ENCODE measurements at places on chromosomes 3 and 15.

- DNase-seq = peak; percentile 60
Observed at GRCh38 chr3:21752749-21753347, 1.8 kb upstream of the ZNF385D start.

GRCh38 chr3:144516026-144516425, 544.4 kb downstream of the DIPK2A start:
- no peak for DNase-seq

- no peak for DNase-seq
Observed at GRCh38 chr3:34686541-34686940, 888.1 kb downstream of the PDCD6IP start.

DNA sequence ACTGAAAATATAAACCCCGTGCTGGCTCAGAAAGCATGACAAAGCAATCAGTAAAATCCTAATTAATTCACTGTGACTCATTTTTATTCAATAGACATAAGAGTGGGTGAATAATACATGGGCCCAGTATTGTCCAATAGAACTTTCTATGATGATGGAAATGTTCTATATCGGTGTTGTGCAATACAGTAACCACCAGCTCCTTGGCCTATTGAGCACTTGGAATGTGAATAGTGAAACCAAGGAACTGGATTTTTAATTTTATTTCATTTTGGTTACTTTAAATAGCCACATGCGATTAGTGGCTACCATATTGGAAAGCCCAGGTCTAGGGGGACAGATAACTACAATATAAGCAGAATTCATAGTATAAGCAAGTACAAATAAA, 69.8 kb upstream of the PPP2R3A start:
- DNase-seq = no peak

DNA sequence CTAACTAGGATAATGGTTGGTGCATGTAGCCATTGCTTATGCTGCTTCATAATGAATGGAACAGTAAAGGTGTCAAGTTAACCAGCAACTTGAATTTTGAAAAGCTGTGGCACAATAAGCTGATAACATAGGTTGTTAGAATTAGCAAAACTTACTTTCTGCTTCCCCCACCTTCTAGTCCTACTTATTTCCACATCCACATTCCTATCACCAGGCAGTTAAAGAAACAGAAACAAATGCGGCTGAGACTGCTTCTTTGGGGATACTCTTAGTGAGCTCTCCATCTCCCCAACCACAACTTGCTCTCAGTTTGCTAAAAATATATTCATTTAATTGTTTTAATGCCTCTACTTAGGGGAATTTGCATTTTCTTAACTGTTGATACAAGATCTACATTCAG, 215.1 kb downstream of the TIGIT start:
- no peak for DNase-seq

DNA sequence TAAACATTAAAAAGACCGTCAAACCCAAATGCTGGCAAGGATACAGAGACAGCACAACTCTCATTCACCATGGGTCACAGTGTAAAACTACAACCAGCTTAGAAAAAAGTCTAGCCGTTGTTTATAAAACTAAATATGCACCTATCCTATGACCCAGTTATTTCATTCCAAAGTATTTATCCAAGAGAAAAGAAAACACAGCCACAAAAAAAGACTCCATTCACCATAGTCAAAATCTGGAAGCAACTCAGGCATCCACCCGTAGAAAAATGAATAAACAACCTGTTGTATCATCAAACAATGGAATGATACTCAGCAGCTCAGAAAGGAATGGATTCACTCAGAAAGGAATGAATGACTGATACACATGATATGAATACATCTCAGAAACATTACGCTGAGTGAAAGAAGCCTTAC, 28.6 kb downstream of the PLD1 start:
- no peak for DNase-seq

- DNase-seq = no peak
Observed at GRCh38 chr15:23074684-23075083, 35.3 kb upstream of the TUBGCP5 start.

- DNase-seq = no peak
Observed at GRCh38 chr15:38689522-38689921, 124.9 kb upstream of the RASGRP1 start.

- no peak for DNase-seq
Observed at GRCh38 chr3:111764645-111765091, 94.4 kb upstream of the PHLDB2 start.

DNA sequence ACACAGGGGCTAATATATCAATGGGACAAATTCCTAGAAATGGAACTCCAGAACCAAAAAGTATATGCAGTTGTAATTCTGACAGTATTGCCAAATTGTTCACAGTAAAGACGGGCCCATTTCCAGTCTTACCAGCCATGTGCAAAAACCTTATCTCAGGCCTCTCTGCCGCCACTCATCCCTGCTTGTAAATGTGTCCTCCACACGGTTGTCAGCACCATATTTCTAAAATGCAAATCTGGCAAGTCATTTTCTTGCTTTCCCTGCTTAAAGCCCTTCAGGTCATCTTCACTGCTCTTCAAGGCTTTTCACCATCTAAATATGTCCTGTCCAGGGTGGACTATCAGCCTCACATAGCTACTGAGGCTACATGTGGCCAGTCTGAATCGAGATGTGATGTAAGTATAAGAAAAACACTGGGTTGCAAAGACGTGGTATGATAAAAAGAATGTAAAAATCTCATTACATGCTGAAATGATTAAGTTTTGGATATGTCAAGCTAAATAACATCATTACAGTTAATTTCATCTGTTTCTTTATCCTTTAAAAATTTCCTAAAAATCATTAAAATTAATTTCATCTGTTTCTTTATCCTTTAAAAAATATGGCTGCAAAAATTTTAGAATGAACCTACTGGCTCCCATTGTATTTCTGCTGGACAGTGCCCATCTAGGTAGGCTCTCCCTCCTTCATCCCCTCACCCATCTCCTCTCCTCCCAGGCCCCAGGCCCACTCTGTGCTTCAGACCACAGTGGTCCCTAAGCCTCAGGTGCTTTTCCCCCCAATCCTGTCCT, 980 bp downstream of the PARP9 start:
- peak; percentile 32 for DNase-seq

DNA sequence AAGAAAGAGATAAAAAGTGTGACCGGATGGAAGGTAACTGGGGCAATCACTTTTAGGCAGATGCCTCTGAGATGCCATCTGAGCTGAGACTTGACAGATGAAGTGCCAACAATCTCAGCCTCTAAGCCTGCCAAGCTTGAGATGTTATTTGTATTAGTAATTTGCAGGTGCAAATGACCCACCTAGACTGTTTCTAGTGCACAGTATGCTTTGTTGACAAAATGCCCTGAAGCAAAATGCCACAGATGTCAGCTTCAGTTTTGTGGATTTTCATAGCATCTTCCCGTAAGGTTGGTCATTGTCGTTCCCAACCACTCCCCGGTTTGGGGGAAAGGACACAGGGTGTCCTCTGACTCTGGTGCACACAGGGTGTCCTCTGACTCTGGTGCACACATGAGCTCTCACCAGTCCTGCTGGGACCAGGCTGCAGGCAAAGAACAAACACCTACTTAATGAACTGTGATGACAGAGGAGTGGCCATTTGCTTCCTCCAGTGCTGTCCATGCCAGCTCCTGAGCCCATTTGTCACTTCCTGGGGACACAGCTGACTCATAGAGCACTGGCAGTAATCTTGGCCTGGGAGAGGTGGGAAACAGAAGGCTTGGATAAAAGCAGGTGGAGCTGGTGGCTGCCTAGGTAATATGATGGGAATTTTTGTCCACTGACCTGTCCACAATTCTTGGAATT, 16.7 kb upstream of the PPP1R2 start:
- no peak for DNase-seq

DNA sequence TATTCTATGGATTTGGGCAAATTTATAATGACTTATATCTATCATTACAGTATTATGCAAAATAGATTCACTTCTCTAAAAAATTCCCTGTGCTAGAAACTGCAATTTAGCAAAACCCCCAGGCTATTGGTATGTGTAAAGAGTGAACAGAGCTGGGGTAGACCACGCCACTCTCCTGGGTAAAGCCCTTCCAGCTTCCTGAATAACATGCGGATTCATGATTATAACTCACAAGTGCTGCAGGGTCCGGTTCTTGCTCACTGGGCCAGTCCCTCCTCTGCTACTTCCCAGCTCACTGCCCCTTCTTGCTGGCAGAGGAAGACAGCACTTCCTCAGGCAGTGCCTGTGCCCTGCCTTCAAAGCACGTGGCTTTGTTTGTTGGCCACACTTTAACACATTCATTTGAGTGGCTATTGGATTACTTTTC, 4.1 kb downstream of the CD80 start:
- DNase-seq = no peak

DNA sequence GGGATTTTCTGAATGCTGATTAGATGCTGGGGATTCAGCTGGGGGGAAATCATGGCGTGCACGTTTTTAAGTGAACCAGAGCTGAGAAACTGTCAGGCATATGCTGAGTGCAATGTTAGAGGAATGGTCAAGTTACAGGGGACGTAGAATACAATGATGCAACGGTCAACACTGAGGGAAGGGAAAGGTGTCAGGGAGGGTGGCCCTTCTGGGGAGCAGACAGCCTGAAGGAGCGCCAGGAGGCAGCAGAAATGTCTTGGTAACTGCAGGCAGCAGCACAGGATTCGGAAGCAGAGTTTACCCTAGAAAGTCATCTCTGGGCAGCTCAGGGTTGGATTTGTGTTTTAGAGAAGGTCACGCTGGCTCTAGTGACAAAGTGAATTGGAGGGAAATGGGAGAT, 47.6 kb upstream of the RGMA start:
- no peak for DNase-seq

GRCh38 chr15:80815106-80815505, 35.9 kb downstream of the CEMIP start:
- no peak for DNase-seq

GRCh38 chr15:89899295-89899945, 5.6 kb upstream of the AP3S2 start:
- no peak for DNase-seq

DNA sequence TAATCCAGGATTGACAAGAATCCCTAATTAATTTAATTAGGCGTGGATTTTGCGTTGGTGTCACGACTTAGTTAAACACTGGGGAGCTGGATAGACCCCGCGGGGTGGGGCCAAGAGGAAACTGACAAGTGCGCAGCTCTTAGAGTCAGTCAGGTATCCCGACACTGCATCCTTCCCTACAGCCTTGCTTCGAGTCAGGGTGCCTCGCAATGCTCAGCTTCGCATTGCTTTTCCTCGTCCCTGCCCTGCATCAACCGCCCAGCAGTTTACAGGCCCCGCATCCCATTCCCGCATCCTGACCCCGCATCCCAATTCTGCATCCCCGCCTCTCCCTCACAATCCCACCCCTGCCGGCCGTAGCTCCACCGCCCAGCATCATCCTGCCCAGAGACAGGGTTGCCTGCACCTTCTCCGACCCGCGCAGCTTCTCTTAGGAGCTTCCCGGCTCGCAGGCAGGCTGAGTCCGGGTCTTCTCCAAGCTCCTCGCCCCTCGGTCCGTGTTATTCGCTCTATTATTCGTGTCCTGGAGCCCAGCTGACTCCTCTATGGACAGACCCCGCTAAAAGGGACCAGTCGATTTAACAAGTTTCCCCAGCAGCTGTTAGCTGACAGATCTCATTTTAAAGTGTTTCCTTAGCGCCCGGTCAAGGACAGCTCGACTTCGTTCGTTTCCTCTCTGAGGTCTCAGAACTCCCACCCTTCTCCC, 699 bp upstream of the SHOX2 start:
- DNase-seq = peak; percentile 63

- DNase-seq = no peak
Observed at GRCh38 chr3:168824107-168824506, 728.4 kb upstream of the GOLIM4 start.

DNA sequence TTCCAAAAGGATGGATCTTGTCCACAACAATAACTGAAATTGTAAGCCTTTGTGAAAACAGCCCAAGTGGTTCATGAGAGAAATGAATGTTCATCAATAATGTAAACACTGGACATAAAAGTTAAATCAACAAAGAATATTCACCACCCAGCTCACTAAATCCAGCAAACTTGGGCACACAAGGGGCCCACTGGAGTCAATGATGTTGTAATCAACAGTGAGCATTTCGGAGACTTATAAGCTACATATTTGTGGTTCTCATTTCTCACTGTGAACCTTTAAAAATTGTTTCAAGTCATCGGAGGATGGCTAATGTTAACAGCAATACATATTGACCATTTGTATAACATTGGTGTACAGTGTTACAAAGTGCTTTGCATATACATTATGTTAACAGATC, 63.1 kb downstream of the VGLL4 start:
- DNase-seq = no peak

- DNase-seq = no peak
Observed at GRCh38 chr15:38130205-38130567, 122.5 kb upstream of the SPRED1 start.

DNA sequence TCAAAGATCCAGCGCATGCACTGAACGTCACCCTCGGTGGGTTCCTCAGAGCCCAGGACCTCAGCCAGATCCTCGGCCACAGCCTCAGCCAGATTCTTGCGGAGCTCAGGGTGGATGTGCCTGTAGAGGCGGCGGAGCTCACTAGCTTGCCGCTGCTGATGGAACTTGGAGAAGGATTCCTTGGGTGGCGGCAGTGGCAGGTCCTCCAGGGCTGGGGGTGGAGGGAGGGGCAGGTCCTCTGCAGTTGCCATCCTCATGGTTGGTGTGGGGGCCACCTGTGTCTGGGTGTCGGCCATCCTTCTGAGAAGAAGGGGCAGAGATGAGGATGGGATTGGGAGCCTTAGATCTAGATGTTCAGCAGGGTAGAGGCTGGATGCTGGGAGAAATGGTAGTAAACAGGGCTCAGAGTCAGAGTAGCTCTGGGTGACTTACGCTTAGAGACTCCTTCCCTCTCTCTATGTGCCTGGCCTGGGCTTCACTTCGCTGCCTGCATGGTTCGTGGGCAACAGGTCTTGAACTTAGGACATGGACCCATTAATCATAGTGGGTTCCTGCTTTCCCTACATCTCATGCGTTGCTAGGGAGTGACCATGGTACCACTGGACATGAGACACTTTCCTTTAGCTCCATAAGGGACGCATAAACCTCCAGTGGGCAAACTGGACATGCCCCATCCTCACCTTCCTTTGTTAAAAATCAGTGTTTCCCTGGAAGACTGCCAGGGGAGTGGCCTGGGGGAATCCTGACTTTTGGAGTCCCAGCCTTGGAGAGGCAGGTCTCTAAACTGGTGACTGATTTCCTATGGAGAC, 3.0 kb downstream of the XIRP1 start:
- DNase-seq = no peak

DNA sequence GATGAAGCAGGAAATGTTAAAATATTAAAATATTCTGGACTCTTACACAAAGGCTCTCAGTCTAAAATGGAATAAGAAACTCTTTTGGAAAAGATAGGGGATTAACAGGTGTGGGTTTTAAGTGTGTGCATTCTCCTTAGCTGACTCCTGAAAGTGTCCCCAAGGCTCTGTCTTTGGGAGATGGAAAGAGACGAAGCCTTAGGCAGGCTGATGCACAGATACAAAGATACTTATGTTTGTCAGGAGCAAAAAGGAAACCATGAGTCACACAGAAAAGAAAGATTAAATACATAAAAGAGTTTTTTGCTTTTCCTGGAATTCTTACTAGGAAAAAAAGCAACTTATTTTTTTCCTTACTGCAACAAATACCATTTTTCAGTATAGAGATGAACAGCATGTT, 23.8 kb upstream of the ABI3BP start:
- no peak for DNase-seq

- no peak for DNase-seq
Observed at GRCh38 chr15:38862099-38862498, 297.5 kb upstream of the RASGRP1 start.

- DNase-seq = no peak
Observed at GRCh38 chr15:69412701-69413100, 1.4 kb upstream of the KIF23 start.

GRCh38 chr3:136856665-136857064, 5.3 kb upstream of the NCK1 start:
- DNase-seq = no peak

- peak; percentile 62 for DNase-seq
Observed at GRCh38 chr15:78315686-78316282, 16.4 kb upstream of the SKIC8 start.
